ENCODE measurements at places on chromosomes 11 and 22.

GRCh38 chr11:47438721-47439120 is 10.2 kb downstream of the RAPSN start:
- DNase-seq, result no peak

- no peak for DNase-seq
These were observed 1.2 kb upstream of the GRK2 start for GRCh38 chr11:67264877-67265632.

DNA sequence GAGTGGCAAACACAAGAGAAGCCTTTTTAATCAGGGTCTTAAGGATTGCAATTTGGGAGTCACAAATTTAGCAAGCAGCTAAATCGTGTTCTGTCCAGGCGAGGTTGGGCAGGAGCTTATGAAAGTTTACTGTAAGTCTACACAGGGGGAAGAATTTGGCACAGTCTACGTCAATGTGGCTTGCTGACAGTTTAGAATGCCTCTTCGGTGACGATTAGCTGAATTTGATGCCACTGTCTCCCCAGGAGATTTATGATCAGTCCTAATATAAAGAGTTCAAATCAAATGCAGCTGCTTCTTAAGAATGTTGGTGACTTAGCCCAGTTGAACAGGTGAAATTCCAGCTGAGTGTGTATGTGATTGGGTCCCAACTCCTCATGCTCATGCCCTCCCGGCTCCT is 114.1 kb upstream of the CLPB start:
- no peak for DNase-seq

- no peak for DNase-seq
These were observed 131.1 kb downstream of the LDLRAD3 start for GRCh38 chr11:36074941-36075431.

Data from activated effector memory CD4-positive, alpha-beta T cell treated with Interleukin-2 at 50 U/mL for 16 hours (primary cell).